CD4-positive, alpha-beta T cell treated with Interleukin-4 for 4 hours (primary cell): ENCODE measurements at places on chromosomes 12 and 14.

DNA sequence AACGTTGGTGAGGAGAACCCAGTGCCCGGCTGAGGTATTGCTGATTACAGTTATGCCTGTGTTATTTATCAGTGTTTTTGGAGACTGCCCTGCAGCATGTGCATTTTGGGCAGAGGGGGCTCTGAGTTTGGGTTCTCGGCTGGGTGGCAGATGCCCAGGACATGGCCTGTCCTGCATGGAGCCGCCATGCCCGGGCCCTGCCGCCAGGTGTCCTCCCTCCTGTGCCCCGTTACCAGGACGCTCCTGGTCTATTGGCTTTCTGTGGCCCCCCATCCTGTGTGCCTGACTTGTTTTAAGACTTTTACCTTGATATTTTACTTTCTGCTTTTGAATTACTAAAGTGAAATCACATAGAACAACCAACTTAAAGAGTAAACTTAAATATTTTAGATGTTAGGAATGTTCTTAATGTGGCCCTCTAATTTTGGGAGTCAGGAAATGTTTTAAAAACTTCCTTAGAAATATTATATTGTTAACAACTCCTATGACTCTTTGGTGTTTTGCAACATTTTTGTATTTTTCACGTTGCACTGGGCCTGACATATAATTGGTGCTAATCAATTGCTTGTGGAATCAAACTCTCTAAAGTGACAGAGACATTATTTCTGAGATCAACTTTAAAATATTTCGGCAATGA lies 51.8 kb downstream of the PRIMA1 start:
- DNase-seq, result no peak

- DNase-seq, result peak; percentile 54
These were observed 5.9 kb downstream of the GPR84 start for GRCh38 chr12:54358191-54358944.

GRCh38 chr14:104114421-104115130 lies 23.8 kb upstream of the KIF26A start:
- DNase-seq, result no peak

DNA sequence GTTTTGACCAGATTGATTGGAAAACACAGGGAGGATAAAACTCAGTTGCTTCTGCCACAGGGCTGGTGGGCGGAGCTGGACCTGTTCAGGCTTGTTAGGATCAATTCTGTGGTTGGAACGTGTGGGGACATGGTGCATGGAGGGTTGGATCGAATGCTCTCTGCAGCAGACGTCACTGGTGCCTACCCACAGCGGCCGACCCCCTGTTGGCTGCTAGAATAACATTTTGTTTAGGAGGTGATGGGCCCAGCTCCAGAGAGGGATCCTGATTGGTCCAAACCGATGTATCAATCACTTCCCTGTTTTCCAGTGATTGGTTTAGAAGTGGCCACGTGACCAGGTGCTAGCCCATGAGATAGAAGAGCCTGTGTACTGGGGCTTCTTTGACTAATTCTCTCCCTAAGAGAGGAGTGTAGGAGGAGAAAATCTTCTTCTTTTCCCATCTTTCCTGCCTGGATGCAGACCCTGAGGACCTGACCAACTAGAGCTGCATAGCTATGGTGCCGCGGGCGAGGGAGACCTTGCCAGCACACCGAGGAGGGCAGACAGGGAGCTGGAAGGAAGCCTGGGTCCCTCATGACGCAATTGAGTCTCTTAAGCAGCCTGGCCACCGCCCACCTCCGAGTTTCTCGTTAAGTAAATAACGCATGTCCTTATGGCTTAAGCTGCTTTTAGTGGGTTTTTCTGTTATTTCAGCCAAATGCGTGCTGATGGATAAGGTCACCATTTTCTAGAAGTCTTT lies 163.5 kb downstream of the AACS start:
- no peak for DNase-seq

DNA sequence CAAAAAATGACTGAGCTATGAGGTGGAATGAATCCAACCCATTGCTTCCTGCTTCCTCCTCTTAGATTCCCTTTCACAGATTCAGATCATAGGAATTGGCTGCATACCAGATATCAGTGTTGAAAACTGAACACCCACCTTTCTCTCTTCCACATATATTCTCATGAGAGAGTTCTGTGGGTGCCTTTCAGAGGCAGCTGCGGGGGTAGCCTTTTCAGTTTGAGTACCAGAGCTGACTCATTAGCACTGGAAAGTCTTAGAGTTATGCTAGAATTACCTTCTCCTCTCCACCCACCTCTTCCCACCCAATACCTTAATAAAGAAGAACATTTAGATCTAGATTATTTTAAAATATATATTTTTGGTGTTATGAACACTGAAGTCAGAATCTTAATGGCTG lies 495.4 kb upstream of the SEL1L start:
- DNase-seq, result no peak

DNA sequence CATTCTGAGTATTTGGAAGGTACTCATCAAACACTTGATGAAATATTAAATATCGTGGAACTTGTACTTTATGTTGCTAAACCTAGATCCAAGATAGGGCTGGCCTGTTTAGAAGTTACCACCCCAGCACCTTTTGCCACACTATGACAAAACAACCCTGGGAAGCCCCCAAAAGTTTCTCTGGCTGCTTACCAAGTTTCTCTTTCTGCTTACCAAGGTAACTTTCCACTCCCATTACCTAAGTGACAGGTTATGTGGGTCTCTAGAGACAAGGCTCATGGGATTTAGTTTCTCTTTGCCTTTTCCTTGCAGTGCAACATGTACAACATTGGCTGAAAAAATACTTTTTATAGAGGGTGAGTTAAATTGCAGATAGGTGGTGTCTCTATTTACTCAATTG lies 28.9 kb upstream of the PPM1A start:
- DNase-seq, result no peak

DNA sequence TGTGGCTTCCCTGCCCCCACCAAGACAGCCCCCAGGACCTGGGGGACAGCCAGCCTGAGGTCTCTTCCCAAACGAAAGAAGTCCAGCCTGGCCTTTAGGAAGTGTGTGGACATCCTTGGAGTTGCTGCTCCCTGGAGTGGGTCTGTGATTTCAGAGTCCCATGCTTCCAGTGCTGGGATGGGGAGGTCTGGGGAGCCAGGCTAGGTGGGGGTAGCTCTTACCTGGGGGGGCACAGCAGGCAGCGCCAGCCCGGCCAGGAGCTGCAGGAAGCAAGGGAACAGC lies 509 bp downstream of the PGF start:
- no peak for DNase-seq

- no peak for DNase-seq
These were observed 371.4 kb upstream of the TMTC1 start for GRCh38 chr12:30155001-30155730.

GRCh38 chr12:88375306-88376305 lies 204.7 kb downstream of the KITLG start:
- no peak for DNase-seq

GRCh38 chr12:28500373-28501024 lies 310.2 kb downstream of the CCDC91 start:
- no peak for DNase-seq

- DNase-seq, result peak; percentile 75
These were observed 29.1 kb downstream of the CCDC88C start for GRCh38 chr14:91388551-91388975.

- DNase-seq, result no peak
These were observed 41.7 kb downstream of the TSPAN19 start for GRCh38 chr12:84994426-84994825.

GRCh38 chr14:76811561-76811960 lies 1.1 kb downstream of the ANGEL1 start:
- DNase-seq, result no peak

GRCh38 chr14:72516936-72517700 lies 376.8 kb downstream of the DPF3 start:
- DNase-seq, result peak; percentile 76

DNA sequence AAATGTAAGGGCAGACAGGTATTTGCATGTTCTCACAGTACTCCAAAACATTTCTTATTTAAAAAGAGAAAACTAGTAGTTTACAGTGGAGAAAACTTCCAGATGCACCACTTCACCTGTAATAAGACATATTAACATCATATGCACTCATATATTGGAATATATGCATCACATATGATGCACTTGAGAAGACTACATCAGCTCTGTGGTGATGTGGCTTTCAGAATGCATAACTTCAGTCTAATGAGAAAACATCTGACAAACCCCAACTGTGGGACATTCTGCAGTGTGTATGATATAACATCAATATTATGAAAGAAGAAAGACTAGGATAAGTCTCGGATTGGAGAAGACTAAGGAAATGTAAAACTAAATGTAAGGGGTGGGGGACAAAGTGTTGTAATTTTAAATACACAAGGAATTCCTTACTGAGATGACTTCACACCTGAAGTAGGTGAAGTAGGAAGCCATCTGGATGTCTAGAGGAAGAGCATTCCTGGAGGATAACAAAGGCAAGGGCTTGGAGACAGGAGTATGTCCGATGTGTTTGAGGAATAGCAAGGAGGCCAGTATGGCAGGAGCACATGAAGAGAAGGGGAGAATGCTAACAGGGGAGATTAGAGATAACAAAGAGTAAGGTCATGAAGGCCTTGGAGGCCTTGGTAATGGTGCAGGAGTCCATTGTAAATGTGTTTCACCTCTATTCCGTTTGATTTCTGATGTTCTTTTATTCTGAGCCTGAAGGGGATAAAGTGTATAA lies 49.0 kb downstream of the CNOT2 start:
- DNase-seq, result no peak

DNA sequence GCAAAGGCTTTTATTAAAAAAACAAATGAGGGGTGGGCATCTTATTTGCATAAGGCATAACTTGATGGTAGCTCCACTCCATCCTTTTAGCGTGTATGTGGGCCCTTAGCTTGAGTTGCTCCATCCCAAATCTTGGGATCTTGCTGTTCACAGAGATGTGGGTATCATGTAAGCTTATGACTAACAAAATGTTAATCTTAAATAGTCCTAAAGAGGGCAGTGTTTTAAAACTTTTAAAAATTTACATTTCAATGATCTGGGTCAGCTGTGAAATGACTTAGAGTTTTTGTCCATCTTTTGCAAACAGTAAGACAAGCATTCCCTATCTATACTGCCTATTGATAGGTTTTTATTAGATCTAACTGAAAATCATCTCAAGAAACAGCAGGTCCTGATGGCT lies 86.0 kb downstream of the SLCO1A2 start:
- DNase-seq, result no peak

DNA sequence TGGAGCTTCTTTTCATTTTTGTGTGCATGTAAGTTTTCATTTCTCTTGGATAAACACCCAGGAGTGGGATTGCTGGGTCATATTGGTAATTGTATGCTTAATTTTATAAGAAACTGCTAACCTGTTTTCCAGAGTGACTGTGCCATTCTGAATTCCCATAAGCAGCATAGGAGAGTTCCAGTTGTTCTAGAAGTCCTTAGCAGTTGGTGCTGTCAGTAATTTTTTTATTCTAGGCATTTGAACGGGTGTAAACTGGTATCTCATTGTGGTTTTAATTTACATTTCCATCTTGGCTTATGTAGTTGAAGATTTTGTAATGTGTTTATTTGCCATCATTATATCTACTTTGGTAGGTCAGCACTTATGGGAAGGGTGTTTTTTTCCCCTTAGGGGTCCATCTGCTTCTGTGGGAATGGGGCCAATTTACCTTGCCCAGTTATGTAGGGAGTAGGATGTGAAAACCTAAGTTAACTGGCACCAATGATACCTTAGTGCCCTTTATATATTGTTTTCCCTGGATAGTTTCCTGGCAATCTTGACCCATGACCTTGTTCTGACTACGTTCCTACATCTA lies 202.9 kb downstream of the AKAP6 start:
- no peak for DNase-seq

DNA sequence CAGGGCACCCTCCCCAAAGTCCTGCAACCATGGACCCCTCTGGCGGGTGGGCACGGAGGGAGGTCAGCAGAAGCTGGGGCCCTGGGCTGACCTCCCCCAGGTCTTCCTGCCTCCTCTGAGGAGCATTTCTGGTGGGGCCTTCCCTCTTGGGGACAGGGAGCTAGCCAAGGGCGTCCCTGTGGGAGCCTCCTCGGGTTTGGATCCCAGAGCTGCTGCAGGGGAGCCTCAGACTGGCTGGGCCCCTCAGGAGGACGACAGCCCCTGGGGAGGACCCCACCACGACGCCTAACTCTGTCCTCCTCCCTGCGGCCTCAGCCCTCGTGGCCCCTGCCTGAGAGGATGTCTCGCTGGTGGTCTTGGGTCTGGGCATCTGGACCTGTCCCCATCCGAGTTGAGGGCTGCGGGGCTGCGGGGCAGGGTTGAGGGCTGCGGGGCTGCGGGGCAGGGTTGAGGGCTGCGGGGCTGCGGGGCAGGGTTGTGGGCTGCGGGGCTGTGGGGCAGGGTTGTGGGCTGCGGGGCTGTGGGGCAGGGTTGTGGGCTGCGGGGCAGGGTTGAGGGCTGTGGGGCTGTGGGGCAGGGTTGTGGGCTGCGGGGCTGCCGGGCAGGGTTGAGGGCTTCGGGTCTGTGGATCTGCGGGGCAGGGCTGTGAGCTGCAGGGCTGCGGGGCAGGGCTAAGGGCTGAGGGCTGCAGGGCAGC lies 37.4 kb downstream of the FBRSL1 start:
- no peak for DNase-seq

DNA sequence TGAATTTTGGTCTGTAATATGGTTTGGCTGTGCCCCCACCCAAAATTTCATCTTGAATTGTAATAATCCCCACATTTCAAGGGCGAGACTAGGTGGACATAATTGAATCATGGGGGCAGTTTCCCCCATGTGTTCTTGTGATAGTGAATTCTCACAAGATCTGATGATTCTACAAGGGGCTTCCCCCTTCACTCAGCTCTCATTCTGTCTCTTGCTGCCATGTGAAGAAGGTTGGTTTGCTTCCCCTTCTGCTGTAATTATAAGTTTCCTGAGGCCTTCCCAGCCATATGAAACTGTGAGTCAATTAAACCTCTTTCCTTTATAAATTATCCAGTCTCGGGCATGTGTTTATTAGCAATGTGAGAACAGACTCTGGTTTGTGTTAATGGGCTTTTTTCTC lies 5.9 kb downstream of the LRRC9 start:
- no peak for DNase-seq

DNA sequence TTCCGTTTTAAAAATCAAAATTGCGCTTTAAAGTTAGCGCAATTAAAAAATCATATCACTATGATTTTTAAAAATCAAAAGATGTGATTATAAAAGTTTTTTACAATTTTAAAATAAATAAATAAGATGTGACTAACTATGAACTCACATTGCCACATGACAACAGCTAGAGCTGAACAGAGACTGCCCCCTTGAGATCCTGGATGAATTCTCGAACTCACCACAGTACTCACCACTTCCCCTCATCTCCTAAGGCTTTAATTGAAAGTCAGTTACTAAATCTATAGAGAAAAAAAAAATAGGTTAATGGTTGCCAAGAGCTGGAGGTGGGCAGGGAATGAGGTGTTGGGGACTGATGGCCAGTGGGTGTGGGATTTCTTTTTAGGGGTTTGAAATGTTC lies 384.2 kb downstream of the ZFP36L1 start:
- DNase-seq, result peak; percentile 42

- no peak for DNase-seq
These were observed 17.3 kb upstream of the KRR1 start for GRCh38 chr12:75528692-75529091.

- peak; percentile 10 for DNase-seq
These were observed 38.5 kb downstream of the NFKBIA start for GRCh38 chr14:35366056-35366451.

GRCh38 chr14:53620890-53621289 lies 335.7 kb downstream of the BMP4 start:
- DNase-seq, result no peak
